H1 (cell line): ENCODE measurements at places on chromosomes 16 and 17.

GRCh38 chr17:51673070-51673469 is 412.7 kb downstream of the UTP18 start:
- H3K27ac ChIP-seq, result no peak overlapping the region
- H3K36me3 ChIP-seq, result no peaks in the 10 kb centered on the region
- no peak overlapping the region for H3K4me3 ChIP-seq
- DNase-seq, result no peak
- no peaks in the 10 kb centered on the region for H3K4me1 ChIP-seq
- no peaks in the 10 kb centered on the region for H3K27me3 ChIP-seq

- no peak overlapping the region for H3K4me3 ChIP-seq
- no peaks in the 10 kb centered on the region for H3K27me3 ChIP-seq
- no peak for DNase-seq
- no peak overlapping the region for H3K27ac ChIP-seq
Measured at GRCh38 chr17:21313320-21313719, 28.8 kb downstream of the MAP2K3 start.

DNA sequence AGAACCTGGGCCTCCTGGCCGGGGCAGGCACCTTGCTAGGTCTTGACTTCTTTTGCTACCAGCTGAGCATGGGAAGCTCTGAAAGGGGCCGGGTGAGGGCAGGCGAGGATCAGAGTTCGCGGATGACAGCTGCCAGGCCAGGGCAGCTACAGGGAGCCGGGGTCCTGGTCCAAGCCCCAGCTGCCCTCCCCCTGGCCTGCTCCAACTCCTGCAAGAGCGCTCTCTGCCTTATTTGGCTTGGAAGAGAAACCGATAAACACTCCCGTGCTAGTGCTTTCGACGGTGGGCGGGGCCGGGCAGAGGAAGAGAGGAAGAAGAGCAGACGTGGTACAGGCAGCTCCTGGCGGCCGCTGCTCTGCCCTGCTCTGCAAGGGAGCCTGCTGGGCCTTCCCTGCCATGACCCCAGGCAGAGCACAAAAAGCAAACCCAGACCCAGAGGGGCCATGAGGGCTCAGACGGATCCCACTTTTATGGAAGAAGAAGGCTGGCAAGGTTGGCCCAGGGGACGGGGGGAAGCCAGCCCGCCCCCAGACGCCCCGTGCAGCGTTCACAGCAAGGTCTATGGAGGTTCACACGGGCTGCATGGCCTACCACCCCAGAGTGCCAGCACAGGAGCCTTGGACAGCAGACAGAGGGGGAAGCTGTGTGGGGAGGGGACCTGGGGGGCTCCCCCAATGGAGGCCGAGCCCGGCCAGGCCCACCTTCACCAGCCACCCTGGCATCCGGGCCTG is 25.6 kb downstream of the PIEZO1 start:
- H3K4me3 ChIP-seq, result no peak overlapping the region
- peaks cover 4% of the 10 kb centered on the region for H3K4me1 ChIP-seq
- H3K36me3 ChIP-seq, result no peaks in the 10 kb centered on the region

DNA sequence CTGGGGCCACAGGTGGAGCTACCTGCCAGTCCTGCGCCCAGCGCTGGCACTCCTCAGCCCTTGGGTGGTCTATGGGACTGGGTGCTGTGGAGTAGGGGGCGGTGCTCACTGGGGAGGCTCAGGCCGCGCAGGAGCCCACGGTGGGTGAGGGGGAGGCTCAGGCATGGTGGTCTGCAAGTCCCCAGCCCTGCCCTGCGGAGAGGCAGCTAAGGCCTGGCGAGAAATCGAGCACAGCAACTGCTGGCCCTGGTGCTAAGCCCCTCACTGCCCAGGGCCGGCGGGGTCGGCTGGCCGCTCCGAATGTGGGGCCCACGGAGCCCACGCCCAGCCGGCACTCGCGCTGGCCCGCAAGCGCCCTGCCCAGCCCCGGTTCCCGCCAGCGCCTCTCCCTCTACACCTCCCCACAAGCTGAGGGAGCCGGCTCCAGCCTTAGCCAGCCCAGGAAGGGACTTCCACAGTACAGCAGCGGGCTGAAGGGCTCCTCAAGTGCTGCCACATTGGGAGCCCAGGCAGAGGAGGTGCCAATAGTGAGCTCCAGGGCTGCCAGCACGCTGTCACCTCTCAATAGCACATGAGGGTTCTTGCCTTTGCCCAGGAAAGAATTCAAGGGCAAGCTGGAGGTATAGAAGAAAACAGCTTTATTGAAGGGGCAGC is 11.0 kb upstream of the EEF2KMT start:
- no peaks in the 10 kb centered on the region for H3K4me1 ChIP-seq
- no peak for DNase-seq
- H3K27ac ChIP-seq, result no peak overlapping the region
- no peaks in the 10 kb centered on the region for H3K27me3 ChIP-seq

- no peak overlapping the region for H3K4me3 ChIP-seq
- H3K4me1 ChIP-seq, result peaks cover 8% of the 10 kb centered on the region
- H3K36me3 ChIP-seq, result no peaks in the 10 kb centered on the region
- H3K27ac ChIP-seq, result no peak overlapping the region; the same call in 1 of the 2 replicates
Measured at GRCh38 chr16:4915226-4915761, 21.7 kb downstream of the PPL start.

DNA sequence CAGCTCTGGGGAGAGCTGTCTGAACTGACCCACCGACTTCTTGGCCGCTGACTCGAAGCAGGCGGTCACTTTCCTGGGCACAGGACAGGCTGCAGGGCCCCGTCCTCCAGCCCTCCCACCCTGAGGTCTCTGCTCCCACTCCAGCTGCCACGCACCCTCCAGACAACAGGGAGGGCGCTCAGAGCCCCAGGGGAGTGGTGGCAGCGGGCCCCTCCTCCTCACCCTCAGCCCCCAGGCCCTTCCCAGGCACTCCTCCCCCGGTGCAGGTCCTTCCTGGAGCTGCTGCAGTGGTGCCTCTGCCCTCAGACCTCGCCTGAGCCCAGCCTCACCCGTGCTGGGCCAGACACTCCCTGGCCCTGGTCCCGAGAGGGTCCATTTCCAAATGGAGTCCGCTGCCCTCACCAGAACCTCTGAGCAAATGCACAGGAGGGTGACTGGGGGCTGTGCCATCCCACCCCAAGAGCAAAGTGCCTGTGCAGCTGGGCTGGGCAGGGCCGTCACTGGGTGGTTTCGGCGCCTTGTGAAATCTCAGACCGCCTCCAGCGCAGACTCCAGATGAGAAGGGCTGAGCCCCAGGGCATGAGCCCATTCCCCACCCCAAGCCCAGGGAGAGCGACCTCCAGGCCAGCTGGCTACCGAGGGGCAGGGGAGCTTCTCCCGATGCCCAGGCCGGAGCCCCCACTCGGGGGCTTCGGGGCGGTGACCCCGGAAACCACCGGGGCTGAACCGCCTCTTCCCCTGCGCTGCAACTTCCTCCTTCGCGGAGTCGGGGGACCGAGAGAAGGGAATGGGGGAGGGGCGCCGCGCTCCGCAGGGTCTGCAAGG is 717 bp downstream of the CYBA start:
- DNase-seq, result peak; percentile 70
- peak overlapping the region; percentile 80 for H3K4me3 ChIP-seq
- H3K27ac ChIP-seq, result no peak overlapping the region
- H3K4me1 ChIP-seq, result peaks cover 9% of the 10 kb centered on the region
- peaks cover 4% of the 10 kb centered on the region for H3K36me3 ChIP-seq

DNA sequence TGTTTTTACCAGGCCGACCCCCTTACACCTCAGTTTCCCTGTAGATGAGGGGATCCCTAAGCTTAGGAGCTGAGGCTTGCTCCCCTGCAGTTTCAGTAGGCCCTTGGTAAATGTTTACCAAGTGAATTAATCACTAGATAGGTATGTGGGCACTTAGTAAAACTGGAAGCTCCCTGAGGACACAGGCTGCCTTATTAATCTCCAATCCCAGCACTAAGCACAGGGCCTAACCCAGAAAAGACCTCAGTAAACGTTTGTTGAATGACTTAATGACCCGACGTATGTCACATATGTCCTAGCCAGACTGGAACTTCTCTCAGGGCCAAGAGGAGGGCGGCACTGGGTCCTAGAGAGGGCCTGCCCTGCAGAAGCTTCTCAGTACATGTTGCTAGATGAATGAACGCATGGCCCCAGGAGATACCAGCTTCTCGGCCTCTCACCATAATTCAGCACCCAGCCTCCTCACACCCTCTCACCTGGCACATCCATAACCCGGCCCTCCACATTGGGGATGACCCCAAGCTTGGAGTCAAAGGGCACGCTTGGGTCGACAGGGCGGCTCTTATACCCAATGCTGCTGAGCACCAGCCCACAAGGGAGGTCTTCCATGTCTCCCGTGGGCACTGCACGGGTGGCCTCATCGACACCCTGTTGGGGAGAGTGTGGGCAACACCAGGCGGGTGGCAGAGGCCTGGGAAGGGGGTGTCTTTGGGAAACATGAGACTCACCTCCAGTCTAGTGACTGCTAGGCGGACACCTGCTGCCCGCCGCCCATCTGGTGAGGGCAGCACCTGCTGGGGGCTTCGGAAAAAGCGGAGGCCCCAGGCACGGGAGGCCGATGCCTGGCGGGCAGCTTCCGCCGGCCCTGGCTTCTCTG is 4.0 kb upstream of the GRIN2C start:
- DNase-seq, result no peak
- H3K4me3 ChIP-seq, result no peak overlapping the region
- no peaks in the 10 kb centered on the region for H3K36me3 ChIP-seq

DNA sequence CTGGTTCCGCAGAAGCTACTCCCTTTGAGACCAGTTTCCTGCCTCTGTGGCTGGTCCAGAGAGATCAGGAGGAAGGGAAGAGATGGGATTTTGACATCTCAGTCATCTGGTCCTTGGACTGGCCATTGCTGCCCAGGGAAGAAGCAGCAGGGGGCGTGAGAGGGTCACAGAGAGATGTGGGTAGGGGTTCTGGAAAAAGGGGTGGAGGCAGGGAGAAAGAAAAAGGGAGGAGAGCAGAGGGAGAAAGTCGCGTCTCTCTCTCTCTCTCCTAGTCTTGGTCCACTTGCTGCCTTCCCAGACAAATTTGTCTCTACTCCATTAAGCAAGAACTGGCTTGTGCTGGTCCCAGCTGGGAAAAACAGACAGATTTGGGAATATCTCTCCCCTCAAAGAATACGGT is 4.4 kb downstream of the SHBG start:
- peak; percentile 87 for DNase-seq
- H3K27ac ChIP-seq, result no peak overlapping the region
- peaks cover 5% of the 10 kb centered on the region; the same call in 1 of the 2 replicates for H3K4me1 ChIP-seq

DNA sequence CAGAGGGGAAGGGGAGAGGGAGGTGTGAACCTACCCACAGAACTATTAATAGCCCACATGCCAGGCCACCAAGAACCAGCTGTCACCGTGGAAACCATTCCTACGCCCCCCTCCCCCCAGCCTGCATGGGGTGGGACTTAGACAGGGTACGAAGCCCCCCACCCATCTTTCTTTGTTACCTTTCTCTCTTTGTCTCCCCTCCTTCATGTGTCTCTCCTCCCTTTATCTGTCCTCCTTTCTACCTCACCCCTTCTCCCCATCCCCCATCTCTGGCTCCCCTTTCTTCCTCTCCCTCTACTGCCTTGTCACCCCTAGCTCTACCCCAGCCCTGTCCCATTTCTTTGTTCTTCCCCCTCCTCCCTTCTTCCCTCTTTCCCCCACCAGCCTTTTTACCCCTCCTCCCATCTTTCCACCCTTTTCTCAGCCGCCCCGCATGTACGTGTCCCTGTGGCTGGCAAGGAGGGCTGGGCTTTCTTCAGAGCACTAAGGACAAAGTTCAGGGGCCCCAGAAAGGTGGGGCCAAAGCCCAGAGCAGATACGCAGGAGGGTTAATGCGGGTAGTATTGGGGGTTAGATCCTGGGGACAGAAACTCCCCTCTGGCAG is 8.0 kb downstream of the THRA start:
- H3K27me3 ChIP-seq, result no peaks in the 10 kb centered on the region
- no peaks in the 10 kb centered on the region for H3K36me3 ChIP-seq
- peak overlapping the region; percentile 29; the same call in 1 of the 2 replicates for H3K4me3 ChIP-seq

- no peaks in the 10 kb centered on the region for H3K36me3 ChIP-seq
- H3K27ac ChIP-seq, result no peak overlapping the region
Measured at GRCh38 chr17:41504246-41504977, 1.0 kb downstream of the KRT13 start.

GRCh38 chr17:43766413-43767052 is 7.9 kb upstream of the SOST start:
- no peaks in the 10 kb centered on the region for H3K27me3 ChIP-seq
- no peak overlapping the region for H3K4me3 ChIP-seq
- H3K36me3 ChIP-seq, result no peaks in the 10 kb centered on the region
- no peak overlapping the region for H3K27ac ChIP-seq
- no peaks in the 10 kb centered on the region for H3K4me1 ChIP-seq
- peak; percentile 86 for DNase-seq

GRCh38 chr16:54699656-54700055 is 231.0 kb upstream of the IRX5 start:
- no peak overlapping the region for H3K4me3 ChIP-seq
- no peaks in the 10 kb centered on the region for H3K27me3 ChIP-seq
- H3K36me3 ChIP-seq, result no peaks in the 10 kb centered on the region

DNA sequence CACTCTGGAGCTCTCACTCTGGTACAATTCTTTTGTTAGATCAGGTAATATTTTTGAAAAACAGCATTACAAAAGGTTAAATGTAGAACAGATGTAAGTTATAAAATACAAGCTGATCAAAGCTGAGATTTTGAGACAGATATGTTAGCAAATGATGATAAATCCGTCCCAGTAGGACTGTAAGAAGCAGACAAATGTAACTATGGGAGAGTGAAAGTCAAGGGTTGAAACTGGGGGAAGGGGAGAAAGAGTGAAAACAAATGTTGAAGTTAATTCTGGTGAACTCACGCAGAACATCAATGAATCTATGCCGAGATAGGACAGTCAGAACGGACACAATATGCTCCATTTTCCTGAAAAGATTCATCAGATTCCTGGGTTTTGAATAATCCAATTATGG is 298.9 kb upstream of the IRX5 start:
- no peak for DNase-seq
- H3K27me3 ChIP-seq, result no peaks in the 10 kb centered on the region; the same call in 1 of the 2 replicates
- no peaks in the 10 kb centered on the region for H3K36me3 ChIP-seq
- H3K4me1 ChIP-seq, result no peaks in the 10 kb centered on the region
- H3K4me3 ChIP-seq, result no peak overlapping the region

GRCh38 chr16:81995651-81996050 is 15.6 kb downstream of the SDR42E1 start:
- no peaks in the 10 kb centered on the region for H3K27me3 ChIP-seq
- no peak overlapping the region for H3K4me3 ChIP-seq
- no peak overlapping the region for H3K27ac ChIP-seq
- H3K4me1 ChIP-seq, result no peaks in the 10 kb centered on the region; the same call in 1 of the 2 replicates
- no peaks in the 10 kb centered on the region for H3K36me3 ChIP-seq

GRCh38 chr16:19935694-19936093 is 51.0 kb upstream of the GPRC5B start:
- H3K36me3 ChIP-seq, result no peaks in the 10 kb centered on the region
- DNase-seq, result no peak
- no peak overlapping the region for H3K4me3 ChIP-seq
- H3K4me1 ChIP-seq, result peaks cover 2% of the 10 kb centered on the region; the same call in 1 of the 2 replicates
- no peak overlapping the region for H3K27ac ChIP-seq

- no peak overlapping the region for H3K27ac ChIP-seq
- no peak for DNase-seq
- no peak overlapping the region for H3K4me3 ChIP-seq
- H3K4me1 ChIP-seq, result no peaks in the 10 kb centered on the region
- no peaks in the 10 kb centered on the region for H3K36me3 ChIP-seq
Measured at GRCh38 chr16:17567455-17567854, 96.7 kb upstream of the XYLT1 start.
